ENCODE measurements at places on chromosomes 4 and X.

GRCh38 chr4:133154725-133155124, 5.6 kb downstream of the PCDH10 start:
- peak; percentile 73 for DNase-seq

DNA sequence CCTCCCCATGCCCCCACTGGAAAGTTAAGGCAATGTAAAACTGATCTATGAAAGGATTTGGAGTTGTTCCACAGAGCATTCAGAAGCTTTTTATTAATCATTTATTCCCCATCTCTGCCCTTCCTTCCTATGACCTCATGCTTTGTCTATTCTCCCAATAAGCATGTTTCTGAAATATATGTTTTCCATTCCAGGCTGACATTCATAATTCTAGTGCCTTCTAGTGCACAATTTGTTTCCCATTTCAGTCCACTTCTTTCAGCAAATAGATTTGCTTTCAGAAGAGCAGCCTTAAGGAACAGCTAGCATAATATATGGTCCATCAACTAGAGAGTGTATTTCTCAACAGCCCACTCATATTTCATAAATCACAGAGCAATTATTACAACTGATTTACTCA, 77.1 kb upstream of the ATXN3L start:
- no peak for DNase-seq

DNA sequence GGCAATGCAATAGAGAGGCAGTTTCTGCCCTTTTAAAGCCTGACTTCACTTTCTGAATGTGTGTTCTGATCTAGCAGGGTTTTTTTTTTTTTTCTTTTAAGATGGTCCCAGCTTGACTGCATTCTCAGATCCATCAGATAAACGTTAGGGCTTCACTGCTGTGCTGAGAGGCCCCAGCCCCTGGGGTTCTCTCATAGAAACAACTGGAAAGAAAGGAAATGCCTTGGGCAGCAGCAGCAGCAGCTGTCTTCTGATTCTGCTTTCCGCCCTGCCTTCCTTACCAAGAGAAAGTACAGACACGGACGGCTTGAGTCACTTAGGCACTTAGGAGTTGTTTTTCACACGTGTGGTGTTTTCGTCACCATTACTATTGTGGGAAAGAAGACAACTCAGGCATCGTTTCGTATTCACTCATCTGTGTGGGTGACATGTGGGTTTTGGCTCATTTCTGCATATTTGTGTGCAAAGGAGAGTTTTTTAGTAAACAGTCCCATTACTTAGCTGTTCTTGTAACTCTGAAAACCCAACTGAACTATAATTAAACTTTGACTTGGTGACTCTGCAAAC, 172.0 kb downstream of the PTTG2 start:
- peak; percentile 39 for DNase-seq

GRCh38 chrX:130245441-130245840, 23.3 kb downstream of the ZNF280C start:
- no peak for DNase-seq

- no peak for DNase-seq
Observed at GRCh38 chrX:86137071-86137470, 11.2 kb upstream of the DACH2 start.

DNA sequence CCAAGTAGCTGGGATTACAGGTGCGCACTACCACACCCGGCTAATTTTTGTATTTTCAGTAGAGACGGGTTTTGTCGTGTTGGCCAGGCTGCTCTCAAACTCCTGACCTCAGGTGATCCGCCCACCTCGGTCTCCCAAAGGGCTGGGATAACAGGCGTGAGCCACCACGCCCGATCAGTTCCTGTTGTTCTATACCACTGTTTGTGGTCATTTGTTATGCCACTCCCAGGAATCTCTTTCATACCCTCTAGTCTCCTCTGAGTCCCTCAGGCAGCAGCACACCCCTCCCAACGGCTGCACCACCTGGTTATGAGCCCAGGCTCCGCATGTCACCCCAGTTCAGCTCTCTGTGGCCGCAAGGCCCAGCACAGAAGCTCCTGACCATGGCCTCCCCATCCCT, 17.5 kb upstream of the CD99 start:
- DNase-seq, result no peak

DNA sequence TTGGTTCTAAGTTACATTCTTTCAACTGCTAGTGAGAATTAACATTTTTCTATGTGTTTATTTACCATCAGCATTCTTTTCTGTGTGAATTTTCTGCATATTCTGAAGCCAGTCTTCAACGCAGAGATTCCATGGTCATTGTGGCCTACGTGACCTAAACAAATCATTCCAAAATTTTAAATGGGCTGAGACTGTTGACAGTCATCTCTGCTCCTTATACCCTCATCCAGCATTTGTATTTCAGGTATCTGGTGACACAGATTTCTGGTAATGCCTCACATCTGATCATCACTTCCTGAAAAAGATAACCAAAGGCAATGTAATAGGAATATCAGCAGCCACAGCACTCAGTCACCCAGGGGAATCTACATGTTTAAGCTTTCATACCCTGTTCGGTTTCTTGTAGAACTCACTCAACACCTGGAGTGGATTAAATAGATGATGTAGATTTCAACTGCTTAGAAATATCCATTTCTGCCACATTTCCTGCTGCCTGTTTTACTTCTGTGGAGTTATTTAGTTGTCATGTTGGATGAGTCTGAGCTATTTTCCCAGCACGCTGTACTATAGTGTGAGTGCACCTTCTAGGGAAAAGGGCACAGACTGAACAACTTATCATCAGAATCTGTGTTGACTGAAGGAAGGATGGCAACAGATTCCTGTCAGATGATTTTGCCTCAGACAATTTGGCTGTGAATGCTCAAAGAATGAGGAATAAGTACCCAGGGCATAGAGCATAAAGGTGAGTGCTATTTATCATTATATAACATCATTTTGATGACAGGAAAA, 73.0 kb upstream of the HPGD start:
- DNase-seq, result no peak

DNA sequence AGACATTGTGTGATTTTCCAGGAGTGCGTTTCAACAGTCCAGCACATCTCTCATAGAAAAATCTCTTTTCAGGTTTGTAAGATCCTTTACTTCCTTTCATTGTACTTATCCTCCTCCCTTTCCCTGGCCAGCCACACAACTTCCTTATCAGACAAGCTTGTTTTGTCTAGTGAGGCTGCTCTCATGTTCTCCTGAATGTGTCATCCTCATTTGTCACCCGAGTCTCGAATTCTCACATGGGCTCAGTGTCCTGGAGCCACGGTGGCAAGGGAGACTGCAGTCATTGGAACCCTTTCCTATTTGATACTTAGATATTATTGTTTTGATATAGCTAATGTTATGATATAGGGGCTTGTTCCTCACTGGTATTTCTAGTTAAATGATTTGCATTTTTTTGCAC, 16.9 kb downstream of the SYNPO2 start:
- no peak for DNase-seq

GRCh38 chr4:139525414-139525813, 30.6 kb downstream of the SETD7 start:
- no peak for DNase-seq

DNA sequence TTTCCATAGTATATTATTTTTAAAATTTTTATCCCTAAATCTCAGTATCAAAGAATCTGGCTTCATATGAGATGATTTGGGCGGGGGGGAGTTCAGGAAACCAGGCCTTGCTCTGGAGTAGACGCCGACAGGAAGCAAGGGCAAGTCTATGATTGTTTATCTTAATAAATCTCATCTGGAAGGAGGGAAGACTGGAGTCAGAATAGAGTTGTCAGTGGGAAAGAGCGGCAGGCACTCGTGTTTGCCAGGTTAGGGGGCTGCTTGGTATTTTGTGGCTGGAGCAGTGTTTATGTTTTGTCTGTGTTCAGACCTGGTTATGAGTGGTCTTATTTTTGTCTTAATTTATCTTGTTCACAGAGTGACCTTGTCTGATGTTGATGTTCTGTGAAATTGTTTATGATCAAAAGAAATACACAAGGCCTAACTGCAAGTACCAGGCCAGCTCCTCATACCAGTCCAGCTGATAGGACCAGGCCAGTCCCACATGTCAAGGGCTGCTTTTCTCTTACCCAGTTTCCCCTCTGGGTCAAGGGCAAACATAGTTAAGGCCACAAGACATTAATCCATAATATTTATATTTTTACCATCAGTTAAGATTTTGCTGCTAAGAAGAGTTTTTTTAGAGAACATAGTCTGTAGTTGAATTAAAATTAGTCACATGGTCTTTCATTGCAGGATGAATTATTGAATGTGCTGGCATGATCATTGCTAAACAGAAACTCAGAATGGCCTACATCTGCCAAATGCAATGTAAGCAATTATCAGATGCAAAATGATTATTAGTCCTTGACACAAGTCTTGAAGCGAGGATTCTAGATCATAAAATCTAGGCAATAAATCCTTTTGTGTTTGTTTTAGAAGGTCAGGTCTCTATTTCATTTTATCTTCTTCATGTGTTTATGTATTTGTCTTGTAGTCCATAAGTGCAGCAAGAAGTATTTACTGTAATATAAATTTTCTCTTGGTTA, 176.5 kb downstream of the GASK1B start:
- DNase-seq, result no peak

DNA sequence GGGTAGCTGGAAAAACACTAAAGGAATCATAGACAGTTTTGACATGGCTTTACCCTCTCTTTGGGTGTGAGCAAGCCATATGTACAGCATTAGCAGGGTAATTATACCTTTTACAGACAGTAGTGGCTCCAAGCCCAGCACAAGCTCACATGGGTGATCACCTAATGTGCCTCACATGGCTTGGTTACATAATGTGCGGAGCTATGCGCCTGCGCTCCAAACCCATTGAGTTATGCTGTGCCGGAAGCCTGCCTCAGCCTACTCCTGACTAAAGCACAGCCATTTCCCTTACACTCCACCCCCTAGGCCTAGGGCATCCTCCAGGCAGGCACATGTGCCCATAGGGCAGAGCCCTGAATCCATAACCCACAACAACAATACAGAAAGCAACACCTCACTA, 6.5 kb upstream of the TSPAN5 start:
- DNase-seq, result no peak

GRCh38 chrX:77442728-77443127, 4.5 kb upstream of the FGF16 start:
- DNase-seq, result no peak

GRCh38 chrX:97936296-97936695, 1052.6 kb downstream of the RPA4 start:
- no peak for DNase-seq

DNA sequence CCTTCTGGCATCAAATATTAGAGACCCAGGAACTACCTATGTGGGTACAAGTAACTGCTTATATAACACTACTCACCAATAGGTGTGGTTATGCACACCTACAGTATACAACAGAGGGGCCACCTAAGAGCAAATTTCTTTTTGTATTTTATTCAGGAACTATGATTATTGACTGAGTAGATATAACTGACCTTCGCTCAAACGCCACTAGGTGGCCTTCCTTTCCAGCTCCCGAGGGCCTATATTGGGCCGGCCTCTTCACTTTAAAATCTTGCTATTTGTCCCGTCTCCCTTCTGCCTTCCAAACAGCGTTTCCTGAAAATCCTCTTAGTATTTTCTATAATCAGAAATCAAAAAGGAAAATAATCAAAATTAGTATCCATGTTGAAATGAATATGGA, 19.9 kb upstream of the PABPC5 start:
- no peak for DNase-seq

GRCh38 chrX:38110231-38110630, 103.9 kb downstream of the SYTL5 start:
- no peak for DNase-seq

- DNase-seq, result no peak
Observed at GRCh38 chr4:94660614-94661013, 97.1 kb upstream of the BMPR1B start.

- DNase-seq, result peak; percentile 27
Observed at GRCh38 chrX:36573720-36574119, 434.4 kb upstream of the FAM47C start.

- DNase-seq, result no peak
Observed at GRCh38 chrX:106397788-106398538, 213.8 kb upstream of the RADX start.

GRCh38 chr4:44629280-44629866, 22.1 kb downstream of the YIPF7 start:
- peak; percentile 54 for DNase-seq

DNA sequence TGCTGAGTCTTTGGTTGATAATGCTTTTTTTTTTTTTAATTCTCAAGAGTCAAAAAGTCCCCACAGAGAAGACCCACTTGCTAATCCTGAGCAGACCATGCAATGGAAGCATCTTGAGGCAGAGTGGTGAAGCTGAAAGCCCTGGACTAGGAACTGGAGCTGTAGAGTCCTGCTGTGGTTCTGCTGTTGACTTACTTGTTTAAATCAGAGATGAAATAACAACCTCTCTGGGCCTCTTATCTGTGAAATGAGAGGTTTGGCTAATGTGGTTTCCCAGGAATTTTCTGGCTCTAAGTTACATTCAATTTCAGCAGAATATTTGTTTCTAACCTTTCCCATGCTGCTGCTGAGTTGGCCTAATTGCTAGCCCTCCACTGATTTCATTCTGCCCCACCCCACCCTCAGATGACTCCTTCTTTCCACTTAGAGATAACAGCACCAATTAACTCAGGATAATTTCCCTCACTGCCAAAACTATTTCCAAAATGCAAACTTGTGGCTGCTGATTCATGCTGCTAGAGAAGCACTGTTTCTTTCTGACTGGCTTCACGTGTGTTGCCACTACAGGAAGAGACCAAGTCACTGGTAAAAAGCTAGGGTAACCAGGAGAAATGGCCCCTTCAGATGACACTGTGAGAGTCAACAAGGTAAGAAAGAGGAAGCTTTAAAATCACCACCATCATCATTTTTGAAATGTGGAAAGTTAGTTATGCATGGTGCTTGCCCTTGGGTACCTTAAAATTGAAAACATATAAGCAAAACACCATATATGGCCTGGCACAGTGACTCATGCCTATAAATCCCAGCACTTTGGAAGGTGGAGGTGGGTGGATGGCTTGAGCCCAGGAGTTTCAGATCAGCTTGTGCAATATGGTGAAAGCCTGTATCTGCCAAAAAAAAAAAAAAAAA, 326.4 kb downstream of the DCHS2 start:
- DNase-seq, result no peak

DNA sequence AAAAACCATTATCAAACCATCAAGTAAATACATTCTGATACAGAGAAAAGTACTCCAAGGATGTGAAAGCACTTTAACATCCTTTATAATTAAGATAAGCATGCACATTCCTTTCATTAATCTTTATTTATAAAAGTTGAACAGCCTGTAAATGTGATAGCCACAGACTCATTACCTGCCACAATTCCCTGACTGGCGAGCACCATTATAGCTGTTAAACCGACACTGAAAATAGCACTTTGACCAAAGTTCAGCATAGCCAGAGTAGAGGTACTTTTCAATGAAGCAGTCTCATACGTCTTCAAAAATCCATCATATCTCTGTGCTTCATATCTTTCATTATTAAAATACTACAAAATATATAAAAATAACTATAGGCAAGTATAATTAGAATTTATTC, 84.7 kb downstream of the ABCB7 start:
- no peak for DNase-seq

GRCh38 chrX:19964017-19964710, 26.7 kb downstream of the BCLAF3 start:
- DNase-seq, result no peak

- no peak for DNase-seq
Observed at GRCh38 chrX:153608806-153609205, 9.9 kb upstream of the CCNQ start.
